ENCODE measurements at places on chromosomes 16 and 17.

DNA sequence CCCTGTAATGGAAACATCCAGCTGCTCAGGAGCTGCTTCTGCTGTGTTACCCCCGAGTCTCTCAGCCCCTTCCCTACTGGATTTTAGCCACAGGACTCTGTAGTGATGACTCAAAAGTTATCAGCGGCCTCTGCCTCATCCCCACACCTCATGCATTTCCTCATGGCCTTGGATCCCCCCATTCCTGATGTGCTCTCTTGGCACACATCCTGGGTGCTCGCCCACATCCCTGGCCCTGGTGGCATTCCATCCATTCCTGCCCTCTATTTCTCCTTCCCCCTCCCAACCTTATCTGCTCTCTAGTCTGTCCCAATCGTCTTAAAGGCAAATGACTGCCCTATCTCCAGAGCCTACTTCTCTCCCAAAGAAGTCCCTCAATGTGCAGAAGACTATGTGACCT, 24.6 kb downstream of the MARF1 start:
- no peak for DNase-seq

GRCh38 chr16:85650135-85650843, 37.2 kb downstream of the GSE1 start:
- no peak for DNase-seq

DNA sequence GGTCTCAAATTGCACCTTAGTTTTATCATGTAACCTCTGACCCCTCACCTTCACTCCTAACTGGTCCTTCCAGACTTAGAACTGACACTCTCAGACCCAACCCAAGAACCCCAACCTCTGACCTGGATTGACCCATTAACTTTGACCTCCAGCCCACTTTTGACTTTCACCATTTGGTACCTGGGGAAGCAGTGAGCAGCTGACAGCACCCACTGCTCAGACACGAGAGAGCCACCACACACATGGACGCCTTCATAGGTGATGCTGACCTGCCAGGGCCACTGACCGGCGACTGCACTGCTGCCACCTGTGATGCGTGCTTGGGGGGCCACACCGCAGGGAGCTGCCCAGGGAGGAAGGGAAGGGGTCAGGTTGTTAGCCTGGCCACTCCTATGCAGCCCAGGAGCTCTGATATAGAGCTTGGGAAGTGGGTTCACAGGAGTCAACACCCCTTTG, 2.5 kb downstream of the PRSS8 start:
- DNase-seq: no peak

DNA sequence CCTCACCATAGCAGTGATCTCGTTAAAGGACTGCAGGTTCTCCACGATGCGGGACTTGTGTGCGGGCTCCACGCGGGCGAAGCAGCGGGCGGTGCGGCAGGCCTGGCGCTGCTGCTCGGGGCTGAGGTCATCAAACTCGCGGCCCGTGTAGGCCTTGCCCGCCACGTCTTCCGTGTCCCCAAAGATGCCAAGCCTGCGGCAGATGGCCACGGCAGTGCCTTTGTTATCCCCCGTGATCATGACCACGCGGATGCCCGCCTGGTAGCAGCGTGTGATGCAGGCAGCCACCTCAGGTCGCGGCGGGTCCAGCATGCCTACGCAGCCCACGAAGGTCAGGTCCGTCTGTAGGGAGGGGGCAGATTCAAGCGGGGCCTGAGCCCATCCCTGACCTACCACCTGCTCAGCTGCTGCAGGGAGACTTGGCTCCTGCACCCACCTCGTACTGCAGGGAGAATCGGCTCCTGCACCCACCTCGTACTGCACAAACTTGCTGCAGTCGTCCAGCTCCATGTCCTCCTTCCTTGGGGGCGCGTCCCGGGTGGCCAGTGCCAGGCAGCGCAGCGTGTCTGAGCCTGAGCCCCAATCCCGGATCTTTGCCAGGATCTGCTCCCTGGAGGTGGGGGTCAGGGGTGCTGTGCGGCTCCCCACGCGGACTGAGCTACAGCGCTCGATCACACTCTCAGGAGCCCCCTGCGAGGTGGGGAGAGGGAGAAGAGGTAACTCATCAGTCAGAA, 23.1 kb downstream of the ATP2A3 start:
- no peak for DNase-seq

DNA sequence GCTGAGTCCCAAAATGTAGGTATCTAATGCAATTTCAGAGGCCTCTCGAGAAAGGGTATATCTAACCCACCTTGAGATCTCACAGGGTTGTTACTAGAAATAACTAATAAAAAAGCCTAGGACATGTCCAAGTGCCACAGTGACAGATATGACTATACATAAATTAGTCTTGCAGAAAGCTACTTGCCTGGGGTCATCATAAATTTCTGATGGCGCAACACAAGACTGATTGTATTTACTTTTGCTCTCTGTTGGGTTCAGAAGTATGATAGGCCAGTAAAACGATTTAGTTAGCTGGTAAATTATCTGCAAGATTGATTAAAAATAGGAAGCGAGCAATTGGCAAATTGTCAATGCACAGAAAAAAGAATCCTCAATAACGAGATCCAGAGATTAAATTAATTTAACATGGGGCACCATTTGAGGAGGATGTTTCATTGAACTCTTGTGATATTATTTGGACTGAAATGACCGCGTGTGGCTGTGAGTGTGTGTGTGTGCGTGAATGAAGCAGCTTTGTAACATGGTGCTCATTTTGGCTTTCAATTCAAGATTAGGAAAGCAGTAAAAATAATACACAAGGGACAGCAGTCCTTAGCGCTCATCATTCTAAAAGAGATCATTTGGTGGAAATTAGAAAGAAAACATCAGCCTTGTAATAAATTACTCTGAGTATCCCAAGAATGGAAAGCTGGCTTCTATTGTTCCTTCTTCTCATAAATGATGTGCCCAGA, 157.4 kb upstream of the ZFHX3 start:
- no peak for DNase-seq

DNA sequence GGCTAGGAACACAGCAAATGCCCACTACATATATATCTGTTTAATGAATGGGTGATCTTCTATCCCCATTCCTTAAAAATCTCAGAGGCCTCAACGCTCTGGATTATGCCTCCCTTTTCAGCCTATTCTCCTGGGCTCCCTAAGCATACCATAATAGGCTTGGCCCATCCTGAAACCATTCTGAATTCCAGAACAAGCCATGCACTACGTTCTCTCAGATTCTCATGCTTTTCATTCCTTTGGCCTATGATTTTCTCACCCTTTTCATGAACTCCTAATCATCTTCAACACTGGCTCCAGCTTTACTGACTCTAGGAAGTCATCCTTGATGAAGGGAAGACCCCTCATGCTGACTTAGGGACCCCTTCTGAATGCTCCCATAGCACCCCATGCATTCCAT, 71.1 kb downstream of the RPGRIP1L start:
- no peak for DNase-seq

GRCh38 chr17:4357030-4357628, 9.3 kb downstream of the UBE2G1 start:
- no peak for DNase-seq

DNA sequence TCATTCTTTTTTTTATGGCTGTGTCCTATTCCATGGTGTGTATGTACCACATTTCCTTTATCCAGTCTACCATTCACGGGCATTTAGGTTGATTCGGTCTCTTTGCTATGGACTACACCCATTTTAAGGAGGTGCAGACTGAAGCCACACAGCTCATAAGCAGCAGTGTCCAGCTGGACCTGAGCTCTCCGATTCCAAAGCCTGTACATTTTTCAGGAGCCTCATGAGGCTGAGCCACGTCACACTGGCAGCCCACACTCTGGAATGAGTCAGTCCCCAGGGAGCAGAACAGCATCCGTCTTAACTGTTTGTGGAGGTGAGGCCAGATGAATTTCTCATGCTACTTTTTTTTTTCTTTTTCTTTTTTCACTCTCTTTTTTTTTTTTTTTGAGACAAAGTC, 116.1 kb downstream of the C16orf95 start:
- no peak for DNase-seq

DNA sequence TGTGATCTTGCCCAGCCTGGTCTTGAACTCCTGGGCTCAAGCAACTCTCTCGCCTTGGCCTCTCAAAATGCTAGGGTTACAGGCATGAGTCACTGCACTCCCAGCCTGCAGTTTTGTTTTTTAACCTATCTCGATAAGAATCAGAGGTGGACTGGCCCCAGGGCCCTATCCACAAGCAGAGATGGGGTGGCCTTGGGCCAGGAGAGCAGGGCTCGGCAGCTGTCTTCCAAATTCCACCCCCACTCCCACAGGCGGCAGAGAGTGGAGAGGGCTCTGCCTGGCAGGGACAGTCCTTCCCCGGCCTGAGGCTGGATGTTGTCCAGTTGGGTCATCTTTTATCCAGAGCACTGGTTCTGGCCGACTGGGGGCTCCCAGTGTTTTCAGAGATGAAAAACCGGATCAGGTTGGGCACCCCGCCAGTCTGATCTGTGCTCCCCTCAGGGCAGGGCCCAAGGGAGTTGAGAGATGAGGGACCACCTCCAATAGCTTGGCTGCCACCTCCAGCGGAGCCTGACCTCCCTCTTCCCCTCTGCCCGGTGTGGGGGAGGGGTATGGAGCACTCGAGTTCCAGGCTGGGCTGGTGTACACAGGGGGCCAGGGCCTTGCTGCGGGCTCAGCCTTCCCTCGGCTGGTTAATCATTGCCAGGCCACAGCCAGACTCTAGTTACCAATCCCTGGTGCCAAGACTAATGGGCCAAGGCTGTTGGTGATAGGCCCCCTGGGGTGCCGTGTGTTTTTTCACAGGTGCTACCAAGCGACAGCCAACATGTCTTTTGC, 30.3 kb upstream of the MYO15B start:
- no peak for DNase-seq

DNA sequence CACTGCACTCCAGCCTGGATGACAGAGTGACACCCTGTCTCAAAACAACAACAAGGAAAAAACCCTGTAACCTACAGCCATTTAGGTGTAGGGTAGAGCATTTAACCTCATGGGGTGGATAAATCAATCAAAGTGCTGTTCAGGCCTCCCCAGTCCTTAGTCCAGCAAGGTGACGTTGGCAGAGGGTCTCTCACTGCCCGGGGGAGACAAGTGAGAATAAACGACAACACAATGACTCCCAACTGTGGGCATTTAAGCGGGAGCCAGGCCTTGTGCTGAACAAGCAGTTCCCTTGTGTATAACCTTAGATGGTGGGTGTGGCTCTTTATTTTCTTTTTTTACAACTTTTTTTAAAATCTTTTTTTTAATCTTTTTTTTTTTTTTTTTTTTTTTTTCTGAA, 29.3 kb downstream of the TMEM92 start:
- no peak for DNase-seq

DNA sequence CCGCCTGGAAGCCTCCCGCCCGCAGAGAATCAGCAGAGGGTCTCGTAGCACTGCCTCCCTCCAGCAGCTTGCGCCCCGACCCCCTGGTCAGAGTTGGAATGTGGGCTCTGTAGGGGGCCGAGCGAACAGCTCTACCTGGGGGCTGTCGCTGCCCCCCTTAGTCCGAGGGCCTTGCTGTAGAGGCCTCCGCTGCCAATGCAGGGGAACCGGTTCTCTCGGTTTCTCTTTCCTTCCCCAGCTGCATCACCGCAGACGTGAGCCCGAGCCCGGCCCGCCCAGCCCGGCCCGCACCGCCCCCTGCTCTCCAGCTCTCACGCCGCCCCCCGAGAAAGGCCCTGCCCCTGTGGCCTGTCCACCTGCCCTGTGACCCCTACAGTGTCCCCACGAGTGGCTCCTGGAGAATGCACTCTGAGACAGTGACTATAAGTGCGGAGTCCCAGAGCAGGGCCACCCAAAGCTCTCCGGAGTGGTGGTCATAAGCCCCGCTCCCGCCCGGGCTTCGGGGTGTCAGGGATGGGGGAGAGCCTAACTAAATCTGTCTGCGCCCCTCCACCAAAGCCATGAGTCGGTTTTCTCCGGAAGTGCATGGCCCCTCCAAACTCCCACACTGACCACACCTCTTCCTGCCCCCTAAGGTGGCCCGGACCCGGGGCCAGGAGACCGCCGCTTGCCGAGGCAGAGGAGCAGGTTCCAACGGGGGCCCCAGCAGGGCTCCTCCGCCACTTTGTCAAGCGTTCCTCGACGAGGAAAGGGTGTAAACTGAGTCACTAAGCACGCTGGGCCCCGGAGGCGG, 1.7 kb downstream of the ARHGAP27 start:
- no peak for DNase-seq

GRCh38 chr16:49349446-49350168, 24.0 kb upstream of the C16orf78 start:
- no peak for DNase-seq

GRCh38 chr16:28561557-28562187, 8.0 kb downstream of the SGF29 start:
- DNase-seq: no peak

GRCh38 chr17:80465327-80465974, 11.0 kb downstream of the NPTX1 start:
- DNase-seq: no peak

DNA sequence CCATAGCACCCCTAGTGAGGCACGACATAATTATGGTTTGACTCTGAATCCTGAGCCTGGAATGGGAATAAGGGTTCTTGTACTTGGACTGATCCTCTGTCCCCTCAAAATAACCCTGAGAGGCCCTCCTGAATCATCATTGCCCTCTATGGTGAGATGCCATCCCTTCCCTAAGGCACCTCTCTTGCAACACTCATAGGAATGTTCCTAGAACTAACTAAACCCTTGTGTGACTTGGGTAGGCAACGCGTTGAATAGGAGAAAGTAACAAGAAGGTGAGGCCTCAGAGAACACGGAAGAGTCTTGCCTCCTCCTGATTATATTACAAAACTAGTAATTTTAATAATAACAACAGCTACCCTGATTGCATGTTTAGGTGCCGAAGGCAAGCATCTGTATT, 189.1 kb upstream of the ANKFN1 start:
- DNase-seq: no peak

GRCh38 chr17:27525316-27525715, 69.1 kb downstream of the KSR1 start:
- no peak for DNase-seq

GRCh38 chr17:10210151-10210574, 11.8 kb upstream of the GAS7 start:
- no peak for DNase-seq

GRCh38 chr16:65704866-65705265, 583.0 kb upstream of the CDH11 start:
- DNase-seq: no peak

DNA sequence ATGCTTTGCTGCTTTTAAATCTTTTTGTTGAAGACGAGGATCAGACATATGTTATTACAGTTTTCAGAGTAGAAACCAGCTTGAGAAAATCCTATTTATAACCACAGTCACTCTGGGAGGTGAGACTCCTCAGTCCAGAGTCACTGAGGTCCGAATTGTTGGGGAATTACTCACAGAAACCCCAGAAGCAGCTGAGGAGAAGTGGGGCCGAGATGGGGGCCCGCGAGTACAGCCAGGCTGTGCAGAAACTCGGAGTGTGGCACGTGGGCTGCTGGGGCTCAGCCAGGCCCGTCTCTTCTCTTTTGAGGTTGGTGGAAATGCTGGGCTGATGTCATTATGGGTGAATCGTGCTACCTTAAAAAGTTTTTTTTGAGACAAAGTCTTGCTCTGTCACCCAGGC, 14.4 kb upstream of the GNG13 start:
- no peak for DNase-seq

DNA sequence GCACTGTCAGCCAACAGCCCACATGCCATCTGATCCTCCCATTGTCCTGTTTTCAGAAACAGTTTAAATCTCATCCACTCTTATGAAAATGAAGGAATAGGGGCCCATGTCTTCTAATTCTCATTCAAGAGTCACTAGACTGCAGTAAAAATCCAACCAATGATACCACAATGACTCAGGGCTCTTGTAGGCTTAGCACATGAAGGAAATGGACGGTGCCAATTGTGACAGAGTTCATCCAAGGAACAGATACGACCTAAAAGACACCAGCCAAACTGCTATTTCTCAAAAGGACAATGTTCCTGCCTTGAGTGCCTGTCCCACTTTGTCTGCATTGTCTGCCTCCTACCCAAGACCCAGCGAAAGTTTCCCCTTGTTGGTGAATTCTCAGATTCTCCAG, 204.8 kb upstream of the COX10 start:
- no peak for DNase-seq

- DNase-seq: no peak
Measured at GRCh38 chr17:76196675-76197074, 43.6 kb downstream of the RNF157 start.

All from stimulated activated CD8-positive, alpha-beta memory T cell treated with anti-CD3 and anti-CD28 coated beads, Interleukin-7, amount 100 ng/mL, for 1 hour (primary cell).